ENCODE measurements at places on chromosomes 12 and 14. TPM values are rescaled to one million over a fixed set of nuclear protein-coding genes. Genes with fewer than 3 reads are reported as not detected.

GRCh38 chr12:130990034-130990433 is 36.3 kb downstream of the ADGRD1 start:
- H3K4me1 ChIP-seq, result no peaks in the 10 kb centered on the region
- no peak overlapping the region for H3K27ac ChIP-seq
- H3K36me3 ChIP-seq, result no peaks in the 10 kb centered on the region
- H3K27me3 ChIP-seq, result no peaks in the 10 kb centered on the region
- H3K4me3 ChIP-seq, result no peak overlapping the region

GRCh38 chr14:100406505-100407131 is 83.5 kb downstream of the SLC25A47 start:
- H3K4me3 ChIP-seq, result no peak overlapping the region
- H3K36me3 ChIP-seq, result no peaks in the 10 kb centered on the region
- H3K4me1 ChIP-seq, result peaks cover 3% of the 10 kb centered on the region
- no peak for DNase-seq
- no peak overlapping the region for H3K27ac ChIP-seq
- no peaks in the 10 kb centered on the region for H3K27me3 ChIP-seq

- no peak for DNase-seq
- H3K4me3 ChIP-seq, result peak overlapping the region; percentile 92
- peaks cover 26% of the 10 kb centered on the region for H3K36me3 ChIP-seq
- H3K27ac ChIP-seq, result peak overlapping the region; percentile 90
- no peaks in the 10 kb centered on the region for H3K27me3 ChIP-seq
These were observed 1.4 kb downstream of the NFYB start for GRCh38 chr12:104136577-104136976.

DNA sequence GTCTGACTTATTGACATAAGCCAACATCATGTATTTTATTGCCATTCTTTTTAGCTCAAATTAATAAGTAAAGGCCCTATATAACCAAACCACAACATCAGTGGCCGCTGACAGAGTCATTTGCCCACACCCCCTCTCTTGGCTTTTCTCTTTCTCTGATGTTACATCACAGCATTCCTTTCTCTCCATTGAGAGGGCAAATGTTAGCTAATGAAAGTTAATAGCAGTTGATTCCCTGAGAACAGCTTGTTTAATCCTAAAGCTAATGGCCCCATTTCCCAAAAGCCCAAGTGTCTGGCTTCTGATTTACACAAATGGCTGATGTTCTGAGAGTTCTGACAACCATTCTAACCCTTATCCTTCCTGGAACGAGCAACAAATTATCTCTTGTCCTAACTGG is 308.8 kb downstream of the SNAPC1 start:
- no peaks in the 10 kb centered on the region for H3K4me1 ChIP-seq
- H3K4me3 ChIP-seq, result no peak overlapping the region
- no peak for DNase-seq
- no peaks in the 10 kb centered on the region for H3K36me3 ChIP-seq

SALL2 gene
- total RNA-seq, result 78.9 TPM

MANSC4 gene
- not detected for total RNA-seq

FOS gene
- total RNA-seq, result 14.0 TPM

BCL11B gene
- total RNA-seq, result 4.6 TPM

POLE gene
- 122 TPM for total RNA-seq

LLPH gene
- 23.9 TPM for total RNA-seq

KRT74 gene
- total RNA-seq, result not detected
